ENCODE measurements at places on chromosomes 2 and 18.
A peak's percentile ranks its signal among the peaks of the same experiment; 100 is the strongest.

DNA sequence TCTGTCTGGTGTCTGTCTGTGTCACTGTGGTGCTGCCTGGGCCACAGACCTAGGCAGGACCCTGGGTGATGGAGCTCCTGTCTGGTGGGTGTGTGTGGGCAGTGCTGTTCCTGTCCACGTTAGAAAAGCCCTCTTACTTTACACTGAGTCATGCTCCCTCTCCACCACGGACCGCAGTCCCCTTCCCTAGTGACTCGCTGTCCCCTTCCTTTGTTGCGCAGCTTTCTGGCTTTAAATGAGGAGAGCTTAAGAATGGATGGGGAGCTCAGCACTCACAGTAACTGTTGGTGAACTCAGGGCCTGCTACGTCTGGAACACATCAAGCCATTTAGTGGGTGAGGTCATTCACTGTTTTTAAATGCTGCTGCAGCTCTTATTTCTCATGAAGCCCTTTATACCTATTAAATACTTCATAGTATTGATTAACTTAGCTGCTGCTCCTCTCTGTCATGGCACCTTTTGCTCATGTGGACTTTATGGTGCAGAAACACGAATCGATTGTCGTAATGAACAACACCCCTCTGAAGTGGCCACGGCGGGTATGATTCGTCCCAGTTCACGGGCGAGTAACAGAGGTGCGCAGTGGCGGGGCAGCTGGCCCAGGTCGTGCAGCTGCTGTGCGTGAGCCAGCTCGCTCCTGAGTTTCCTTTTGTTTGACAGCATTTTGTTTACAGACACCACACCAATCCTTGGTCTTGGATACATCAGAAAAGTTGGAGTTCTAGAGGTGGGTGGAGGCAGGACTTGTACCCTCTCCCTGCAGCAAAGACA, 100.4 kb downstream of the LDLRAD4 start:
- peak; percentile 14 for DNase-seq

DNA sequence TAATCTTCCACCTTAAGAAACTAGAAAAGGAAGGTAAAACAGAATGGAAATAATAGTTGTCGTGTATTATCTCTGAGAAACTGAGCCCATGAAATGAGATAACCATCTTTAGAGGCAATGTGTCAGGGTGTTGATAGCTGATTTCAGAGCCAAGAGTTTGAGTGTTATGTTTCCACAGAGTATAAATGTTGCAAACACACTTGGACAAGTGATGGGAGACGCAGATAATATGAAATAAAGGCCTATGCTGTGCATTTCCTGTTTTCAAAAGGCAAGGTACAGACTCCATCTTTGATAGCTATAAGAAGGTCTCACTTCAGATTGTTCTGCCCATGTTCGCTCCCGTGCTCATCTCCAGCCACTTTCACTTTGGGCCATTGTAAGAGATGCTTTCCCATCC, 25.9 kb upstream of the DNER start:
- no peak for DNase-seq

DNA sequence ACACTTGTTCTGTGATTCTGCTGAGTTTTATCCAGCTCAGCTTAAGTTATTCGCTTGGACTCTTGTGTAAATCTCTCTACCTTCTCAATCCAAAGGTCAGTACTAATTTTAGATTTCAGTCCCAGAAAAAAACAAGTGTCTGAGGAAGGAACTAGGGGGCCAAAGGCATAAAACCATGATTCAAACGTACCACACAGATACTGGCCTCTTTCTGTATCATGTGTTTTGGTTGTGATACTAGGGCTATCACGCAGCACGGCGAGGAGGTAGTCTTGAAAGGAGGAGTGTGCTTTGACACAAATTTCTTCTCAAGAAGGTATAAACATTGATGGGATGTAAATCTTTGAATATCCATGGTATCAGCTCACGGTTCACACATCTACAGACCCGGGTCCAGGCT, 8.3 kb downstream of the SERPINE2 start:
- DNase-seq: no peak

GRCh38 chr2:114864901-114865300, 422.5 kb downstream of the DPP10 start:
- DNase-seq: no peak

- DNase-seq: peak; percentile 12
These were observed 20.5 kb downstream of the ARHGAP25 start for GRCh38 chr2:68755071-68755470.

DNA sequence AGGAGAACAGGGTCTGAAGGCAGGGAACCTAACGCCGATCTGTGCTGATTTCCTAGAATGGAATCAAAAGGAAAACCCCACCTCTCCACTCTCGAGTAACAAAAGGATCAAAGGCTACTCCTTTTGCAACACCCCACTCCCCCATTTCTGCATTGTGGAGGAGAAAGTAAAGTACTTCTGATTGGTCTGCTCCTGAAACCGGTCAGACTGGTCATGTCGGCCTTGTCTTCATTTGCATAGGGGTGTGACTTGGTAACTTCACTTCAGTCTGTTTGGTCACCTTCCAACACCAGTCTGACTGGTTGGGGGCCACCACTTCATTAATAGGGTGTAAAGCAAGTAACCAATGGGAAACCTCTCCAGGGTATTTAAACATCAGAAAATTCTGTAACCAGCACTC, 771.9 kb downstream of the ERBB4 start:
- DNase-seq: peak; percentile 89

DNA sequence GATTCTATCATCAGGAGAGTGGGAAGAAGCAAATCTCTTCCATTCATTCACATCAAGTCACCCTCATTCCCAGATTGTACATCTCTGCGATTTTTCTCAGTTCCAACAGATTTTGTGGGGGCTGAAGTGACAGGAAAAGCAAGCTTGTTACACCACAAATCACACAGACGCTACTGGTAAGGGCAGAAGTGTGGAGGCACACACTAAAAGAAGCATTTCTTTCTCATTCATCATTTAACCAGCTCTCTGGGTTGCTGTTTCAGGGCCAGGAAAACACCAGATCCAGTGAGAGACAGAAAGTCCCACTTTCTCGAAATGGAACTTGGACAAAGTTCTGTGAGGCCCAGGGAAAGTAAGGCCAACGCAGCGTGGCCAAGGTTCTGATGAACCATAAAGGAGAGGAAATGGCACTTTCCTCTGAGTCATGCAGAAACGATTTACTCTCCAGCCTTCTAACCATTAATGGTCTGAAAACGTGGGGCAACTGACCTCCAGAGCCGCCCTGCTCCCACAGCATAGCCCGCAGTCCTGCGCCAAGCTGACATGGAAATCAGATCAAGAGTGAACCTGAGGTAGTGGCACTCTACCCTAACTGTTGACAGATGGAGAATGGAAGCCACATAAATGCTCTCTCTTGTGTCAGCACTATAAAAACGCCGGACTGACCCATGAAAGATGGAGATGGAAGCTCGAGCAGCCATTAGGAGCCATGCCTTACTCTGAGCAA, 191.0 kb downstream of the C1D start:
- no peak for DNase-seq

DNA sequence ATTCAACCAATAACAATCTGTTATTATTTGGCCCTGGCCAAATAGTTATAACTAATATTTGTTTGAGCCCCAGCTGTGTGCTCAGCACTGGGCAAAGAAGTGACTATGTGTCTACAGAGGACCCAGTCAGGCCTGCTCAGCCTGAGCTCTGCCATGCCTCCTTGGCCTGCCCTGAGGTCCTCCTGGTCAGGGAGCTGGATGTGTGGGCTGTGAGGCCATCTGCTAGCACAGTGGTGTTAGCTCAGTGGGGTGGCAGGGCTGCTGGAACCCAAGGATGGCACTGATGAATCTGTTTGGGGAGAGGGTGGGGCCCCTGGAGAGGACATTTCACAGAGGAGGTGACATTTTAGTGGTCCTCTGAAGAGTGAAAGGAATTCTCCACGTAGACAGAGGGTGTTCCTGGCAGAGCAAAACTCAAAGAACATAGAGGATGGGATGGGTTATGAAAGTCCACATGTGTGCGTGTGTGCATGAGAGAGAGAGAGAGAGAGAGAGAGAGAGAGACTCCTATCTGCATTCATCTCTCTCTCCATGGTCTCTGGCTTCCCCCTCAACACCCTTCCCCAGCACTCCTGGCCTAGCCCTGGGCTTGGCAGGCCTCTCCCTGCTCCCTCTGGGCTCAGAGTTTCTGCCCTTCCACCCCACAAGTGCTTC, 21.2 kb upstream of the ATOH8 start:
- DNase-seq: no peak

DNA sequence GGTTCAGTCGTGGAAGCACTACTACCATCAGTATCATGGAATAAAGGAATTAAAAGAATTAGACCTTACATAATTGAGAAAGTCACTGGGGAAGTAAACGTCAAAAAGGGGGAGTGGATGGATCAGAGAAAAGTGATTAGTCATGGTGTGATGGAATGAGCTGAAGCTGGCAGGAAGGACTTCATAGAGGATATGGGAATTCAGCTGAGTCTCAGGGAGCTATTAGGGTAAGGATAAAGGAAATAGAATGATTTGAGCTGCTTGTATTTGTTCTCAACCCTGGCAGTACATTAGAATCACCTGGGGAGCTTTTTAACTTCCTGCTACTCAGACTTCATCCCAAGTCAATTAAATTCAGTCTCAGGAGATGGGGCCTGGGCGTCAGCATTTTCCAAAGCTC, 53.4 kb upstream of the SETBP1 start:
- no peak for DNase-seq

GRCh38 chr2:229445019-229445418, 173.9 kb upstream of the PID1 start:
- no peak for DNase-seq

GRCh38 chr2:190947141-190947540, 66.5 kb downstream of the GLS start:
- DNase-seq: no peak

DNA sequence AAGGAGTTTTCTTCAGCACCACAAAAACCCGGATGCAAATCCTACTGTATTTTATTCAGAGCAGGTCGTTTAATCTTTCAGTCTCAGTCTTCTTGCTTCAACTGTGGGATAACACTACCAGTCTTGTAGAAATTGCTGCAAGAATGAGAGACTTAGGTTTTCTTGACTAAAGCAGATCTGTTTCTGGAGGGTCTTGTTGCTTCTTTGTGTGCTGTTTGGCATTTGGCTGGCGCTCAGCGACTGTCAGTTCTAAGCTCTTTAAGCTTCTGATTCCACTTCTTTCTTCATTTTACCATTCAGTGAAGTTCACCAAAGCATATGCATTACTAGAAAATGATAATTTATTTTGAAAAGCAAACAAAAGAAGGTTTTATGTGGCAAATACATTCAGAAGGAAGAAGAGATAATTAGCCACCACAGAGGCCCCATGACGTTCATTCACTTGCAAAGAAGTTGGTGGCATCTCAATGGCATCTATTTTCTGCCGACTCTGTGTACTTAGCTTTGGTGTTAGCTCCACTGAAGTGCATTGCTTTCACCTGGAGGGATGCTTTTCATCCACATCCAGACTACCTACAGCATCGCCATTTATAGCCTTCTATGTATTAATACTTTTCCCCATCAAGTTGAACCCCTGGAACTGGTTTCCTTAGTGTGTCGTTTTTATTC, 53.7 kb downstream of the TRIB2 start:
- no peak for DNase-seq

DNA sequence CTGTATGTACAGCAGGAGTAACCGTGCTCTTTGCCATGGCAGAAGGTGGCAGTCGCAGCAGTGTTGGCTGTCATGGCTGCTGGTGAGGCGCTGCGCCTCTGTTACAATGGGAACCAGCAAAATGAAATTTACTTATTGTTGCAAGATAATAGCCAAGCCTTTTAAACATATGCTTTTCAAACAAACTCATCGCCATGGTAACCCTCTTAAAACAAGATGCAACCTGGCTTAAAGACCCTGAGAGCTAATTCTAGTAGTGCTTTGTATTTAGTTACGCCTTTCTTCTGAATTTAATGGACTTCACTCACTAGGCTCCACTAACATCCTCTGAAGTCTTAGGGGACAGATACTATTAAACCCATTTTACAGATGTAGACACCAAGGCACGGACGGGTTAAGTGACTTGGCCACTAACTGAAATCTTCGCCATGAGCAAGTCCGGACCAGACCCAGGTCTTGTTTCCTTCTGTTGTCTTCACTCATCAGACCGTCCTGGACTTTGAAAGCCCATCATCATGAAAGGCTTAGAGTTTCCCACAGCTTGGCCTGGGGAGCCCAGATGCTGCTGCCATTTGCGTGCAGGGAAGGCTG, 111.6 kb upstream of the ODC1 start:
- DNase-seq: no peak

GRCh38 chr18:52914148-52914547, 574.2 kb downstream of the DCC start:
- no peak for DNase-seq

DNA sequence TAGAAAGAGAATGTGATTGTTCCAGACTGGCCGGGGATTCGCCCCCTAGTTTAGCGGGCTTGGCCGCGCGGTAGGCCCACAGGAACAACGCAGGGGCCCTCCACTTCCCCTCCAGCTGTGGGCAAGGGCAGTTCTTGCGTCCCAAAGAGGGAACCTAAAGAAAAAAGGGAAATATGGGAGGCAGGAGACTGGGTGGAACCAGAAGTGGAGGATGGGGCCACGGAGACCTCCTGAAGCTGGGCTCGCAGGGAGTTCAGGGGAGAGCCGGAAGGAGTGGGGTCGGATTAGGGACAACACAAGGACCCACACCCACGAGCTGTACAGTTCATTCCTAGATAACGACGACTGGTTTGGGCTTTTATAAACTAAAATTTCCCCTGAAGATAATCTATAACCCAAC, 18.2 kb downstream of the GNLY start:
- DNase-seq: no peak

GRCh38 chr2:118168615-118169014, 80.3 kb downstream of the INSIG2 start:
- DNase-seq: no peak

GRCh38 chr2:217632043-217632442, 370.8 kb downstream of the TNS1 start:
- DNase-seq: no peak

GRCh38 chr18:45102863-45103262, 422.2 kb downstream of the SETBP1 start:
- DNase-seq: no peak

DNA sequence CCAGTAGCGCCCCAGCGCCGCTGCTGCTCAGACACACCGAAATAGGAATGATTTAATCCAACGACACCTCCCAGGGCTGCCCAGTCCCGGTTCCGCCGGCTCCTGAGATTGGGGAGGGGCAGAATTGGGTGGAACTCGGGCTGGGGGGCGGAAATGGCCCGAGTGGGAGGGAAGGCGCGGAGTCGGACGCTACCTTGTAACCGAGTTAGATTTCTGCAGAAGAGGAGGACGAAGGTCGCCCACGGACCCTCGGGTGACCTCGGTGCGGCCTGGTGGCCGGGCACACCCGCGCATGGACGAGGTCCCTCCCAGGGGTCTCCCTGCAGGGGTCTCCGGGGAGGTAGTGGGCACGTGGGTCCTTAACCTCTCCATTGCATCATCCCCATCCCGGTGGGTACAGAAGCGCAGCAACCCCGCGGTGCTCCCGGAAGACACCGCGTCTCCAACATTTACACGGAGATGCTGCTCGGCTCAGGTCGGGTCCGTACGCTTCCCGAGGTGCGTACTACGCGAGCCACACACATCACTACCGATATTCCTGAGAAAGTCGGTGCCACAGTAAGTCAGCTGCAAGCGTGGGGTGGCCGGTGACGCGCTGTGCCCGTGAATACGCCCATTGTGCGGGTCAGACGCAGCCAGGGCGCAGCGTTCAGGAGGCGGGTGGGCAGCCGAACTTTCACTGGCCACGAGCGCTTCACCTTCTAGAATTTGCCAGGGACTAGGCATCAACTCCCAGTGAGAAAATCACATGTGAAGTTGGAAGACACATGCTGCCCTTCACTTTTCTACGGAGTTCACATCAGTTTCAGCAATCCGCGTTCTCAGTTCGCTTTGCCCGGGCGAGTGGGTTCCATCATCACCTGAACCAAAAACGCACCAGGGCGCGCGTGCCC, 3.0 kb downstream of the ZNF516 start:
- DNase-seq: peak; percentile 68

All from NCI-H510A treated with DMSO at 0.1 percent for 48 hours (cell line).